NCI-H510A (cell line): ENCODE measurements at places on chromosomes 12 and 14.

- no peak for DNase-seq
These were observed 56.8 kb downstream of the SPPL3 start for GRCh38 chr12:120847392-120847791.

GRCh38 chr14:23028799-23029198 is 5.9 kb downstream of the PSMB5 start:
- DNase-seq: no peak

GRCh38 chr14:96251656-96252155 is 4.3 kb upstream of the BDKRB1 start:
- DNase-seq: no peak

GRCh38 chr12:7162691-7163114 is 26.8 kb upstream of the PEX5 start:
- peak; percentile 70 for DNase-seq

GRCh38 chr12:53659011-53659551 is 16.8 kb downstream of the ATP5MC2 start:
- DNase-seq: no peak

- no peak for DNase-seq
These were observed 38.0 kb upstream of the WSCD2 start for GRCh38 chr12:108090932-108091678.

GRCh38 chr14:85573406-85573805 is 43.5 kb downstream of the FLRT2 start:
- no peak for DNase-seq

- no peak for DNase-seq
These were observed 162.4 kb downstream of the GARIN6 start for GRCh38 chr12:99809909-99810308.

GRCh38 chr14:98269533-98269932 is 1002.5 kb downstream of the BCL11B start:
- DNase-seq: no peak

GRCh38 chr12:98653866-98654493 is 8.9 kb downstream of the APAF1 start:
- DNase-seq: no peak

GRCh38 chr12:58009405-58010195 is 68.2 kb downstream of the ATP23 start:
- no peak for DNase-seq

DNA sequence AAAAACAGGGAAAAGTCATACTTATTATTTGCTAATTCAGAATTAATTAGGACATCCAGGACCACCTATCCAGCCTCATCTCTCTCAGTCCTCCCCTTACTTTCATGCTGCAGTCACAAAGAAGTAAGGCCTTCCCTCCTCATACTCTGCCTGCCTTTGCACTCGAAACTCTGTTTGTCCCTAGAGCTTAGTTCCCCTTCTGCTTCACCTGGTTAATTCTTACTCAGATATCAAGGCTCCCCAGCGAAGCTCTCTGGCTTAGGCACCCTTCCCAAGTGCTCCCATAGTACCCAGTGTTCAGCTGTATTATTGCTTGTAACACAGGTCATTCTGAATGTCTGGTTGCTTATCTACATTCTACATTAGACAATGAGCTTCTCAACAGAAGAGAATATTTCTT is 81.3 kb downstream of the ERGIC2 start:
- DNase-seq: no peak

DNA sequence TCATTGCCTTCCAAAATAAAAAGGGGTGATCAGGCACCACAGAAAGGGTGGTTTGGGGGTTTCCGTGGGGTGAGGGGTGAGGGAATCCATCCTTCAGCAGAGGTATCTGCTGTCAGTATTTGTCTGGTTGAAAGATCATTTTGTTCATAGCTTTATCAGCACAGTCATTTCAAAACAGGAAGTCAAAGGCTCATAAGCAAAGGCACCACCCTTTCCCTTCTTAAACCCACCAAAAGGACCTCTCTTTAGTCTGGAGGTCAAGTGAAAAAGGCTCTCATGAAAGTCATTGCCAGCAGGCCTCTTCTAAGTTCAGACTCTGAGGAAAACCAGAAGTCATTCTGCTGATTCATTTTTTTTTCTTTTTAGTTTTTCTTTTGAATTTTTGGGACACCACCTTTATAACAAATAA is 6.2 kb downstream of the CHST11 start:
- DNase-seq: no peak

GRCh38 chr12:32418903-32419519 is 19.7 kb downstream of the FGD4 start:
- no peak for DNase-seq

- DNase-seq: no peak
These were observed 153.3 kb upstream of the CLEC14A start for GRCh38 chr14:38409071-38409705.

DNA sequence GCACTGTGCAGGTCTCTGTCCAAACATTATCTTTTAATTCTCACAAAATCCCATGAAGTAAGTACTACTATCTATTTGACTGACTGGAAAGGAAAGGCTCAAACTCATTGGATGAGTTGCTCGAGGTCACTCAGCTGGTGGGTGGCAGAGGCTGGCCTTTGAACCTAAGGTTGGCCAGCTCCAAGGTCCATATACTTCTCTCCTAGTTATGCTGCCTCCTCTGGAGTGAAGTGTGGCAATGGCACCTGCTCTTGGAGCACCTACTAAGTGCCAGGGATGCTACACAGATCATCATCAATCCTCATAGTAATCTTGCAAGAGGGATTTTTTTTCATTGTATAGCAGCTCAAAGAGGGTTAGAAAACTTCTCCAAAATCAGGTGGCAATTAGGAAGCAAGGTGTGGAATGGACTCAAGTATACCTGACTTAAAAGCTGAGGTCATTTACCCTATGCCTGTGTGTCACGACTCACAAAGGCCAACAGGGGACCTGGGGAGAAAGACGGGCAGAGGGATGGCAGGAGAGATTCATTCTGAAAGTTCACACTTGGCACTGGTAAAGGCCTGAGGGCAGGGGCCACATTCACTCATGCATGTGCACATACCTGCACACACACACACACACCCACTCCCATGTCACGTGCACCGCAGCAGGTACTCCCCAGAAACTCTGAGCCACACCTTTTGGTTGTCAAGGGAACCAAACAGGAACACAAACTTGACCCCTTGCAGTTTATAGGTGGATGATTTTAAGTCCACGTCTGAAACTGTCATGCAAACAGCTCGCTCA is 146.4 kb downstream of the FOXN3 start:
- no peak for DNase-seq
